ENCODE measurements at places on chromosomes 5 and 9.

- DNase-seq = no peak
Measured at GRCh38 chr9:122128007-122128968, 31.3 kb downstream of the NDUFA8 start.

DNA sequence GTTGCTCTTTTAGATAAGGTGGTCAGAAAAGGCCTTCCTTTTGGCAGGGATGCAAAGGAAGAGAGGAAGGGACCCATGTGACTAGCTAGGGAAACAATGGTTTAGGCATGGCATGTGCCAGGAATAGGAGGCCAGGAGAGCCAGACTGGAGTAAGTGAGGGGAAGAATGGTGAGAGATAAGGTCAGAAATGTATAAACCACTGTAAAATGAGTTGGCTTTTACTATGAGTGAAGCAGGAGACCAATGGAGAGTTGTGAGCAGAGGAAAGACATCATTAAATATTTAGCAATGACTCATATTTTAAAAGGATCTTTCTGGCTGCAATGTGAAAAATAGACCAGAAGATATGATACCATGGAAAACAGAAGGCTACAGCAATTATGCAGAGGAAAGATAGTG, 50.9 kb downstream of the AP3B1 start:
- no peak for DNase-seq

- DNase-seq = no peak
Measured at GRCh38 chr5:84086511-84086910, 298.2 kb downstream of the EDIL3 start.

DNA sequence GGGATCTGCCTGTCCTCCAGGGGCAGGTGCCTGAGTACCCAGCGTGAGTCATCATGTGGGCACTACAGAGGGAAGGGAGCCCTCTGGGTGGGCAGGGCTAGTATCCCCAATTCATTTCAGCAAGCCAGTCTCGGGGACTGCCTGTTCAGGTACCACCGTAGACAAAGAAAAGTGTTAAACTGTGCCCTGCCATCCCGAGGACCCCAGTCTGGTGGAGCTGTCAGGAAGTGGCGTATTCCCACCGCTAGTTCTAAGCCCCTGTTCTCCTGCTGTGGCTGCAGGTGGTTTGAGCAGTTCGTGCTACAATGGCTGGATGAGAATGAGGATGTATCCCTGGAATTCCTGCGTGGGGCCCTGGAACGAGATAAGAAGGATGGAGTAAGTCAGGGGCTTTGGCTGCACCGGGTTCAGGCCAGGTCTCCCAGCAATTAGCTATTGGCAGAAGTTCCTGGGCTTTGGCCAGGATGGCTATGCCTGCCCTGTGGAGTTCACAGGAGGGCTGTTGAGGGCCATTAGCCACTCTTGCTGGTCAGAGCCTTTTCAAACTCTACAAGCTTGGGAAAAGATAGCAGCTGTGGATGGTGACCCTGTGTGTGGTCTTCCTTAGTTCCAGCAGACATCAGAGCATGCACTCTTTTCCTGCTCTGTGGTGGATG, 93.2 kb upstream of the RUSC2 start:
- no peak for DNase-seq

DNA sequence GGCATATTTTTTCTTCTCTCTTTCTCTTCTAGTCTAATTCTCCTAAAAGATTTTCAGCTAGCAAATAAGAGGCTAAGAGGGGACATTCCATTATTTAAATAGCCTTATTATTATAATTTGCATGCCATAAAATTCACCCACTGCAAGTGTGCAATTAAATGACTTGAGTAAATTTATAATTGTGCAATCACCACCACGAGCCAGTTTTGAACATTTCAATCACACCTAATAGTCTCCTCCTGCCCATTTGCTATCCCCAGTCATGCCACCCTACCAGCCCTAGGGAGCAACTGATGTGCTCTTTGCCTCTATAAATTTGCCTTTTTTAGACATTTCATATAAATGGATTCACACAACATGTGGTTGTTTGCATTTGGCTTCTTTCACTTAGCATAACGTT, 12.0 kb upstream of the SLC36A2 start:
- no peak for DNase-seq

DNA sequence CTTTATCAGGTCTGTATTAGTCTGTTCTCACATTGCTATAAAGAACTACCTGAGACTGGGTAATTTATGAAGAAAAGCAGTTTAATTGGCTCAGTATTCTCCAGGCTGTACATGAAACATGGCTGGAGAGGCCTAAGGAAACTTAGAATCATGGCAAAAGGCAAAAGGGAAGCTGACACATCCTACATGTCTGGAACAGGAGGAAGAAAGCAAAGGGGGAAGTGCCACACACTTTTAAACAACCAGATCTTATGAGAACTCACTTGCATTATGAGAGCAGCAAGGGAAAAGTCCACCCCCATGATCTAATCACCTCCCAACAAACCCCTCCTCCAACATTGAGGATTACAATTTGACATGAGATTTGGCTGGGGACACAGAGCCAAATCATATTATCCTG, 132.1 kb downstream of the PCSK1 start:
- no peak for DNase-seq

GRCh38 chr9:4838189-4838546, 45.4 kb downstream of the RCL1 start:
- no peak for DNase-seq

DNA sequence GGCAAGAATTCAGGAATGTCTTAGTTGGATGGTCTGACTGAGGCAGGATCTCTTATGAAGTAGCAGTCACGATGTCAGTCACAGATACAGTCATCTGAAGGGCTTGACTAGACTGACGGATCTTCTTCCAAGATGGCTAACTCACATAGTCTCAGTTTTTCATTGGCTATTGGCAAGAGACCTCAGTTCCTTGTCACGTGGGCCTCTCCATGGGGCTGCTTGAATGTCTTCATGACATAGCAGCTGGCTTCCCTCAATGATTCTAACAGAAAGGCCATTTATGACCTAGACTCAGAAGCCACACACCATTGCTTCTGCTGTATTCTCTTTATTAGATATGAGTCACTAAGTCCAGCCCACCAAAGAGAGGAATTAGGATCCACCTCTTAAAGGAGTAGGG, 4.7 kb downstream of the APC start:
- DNase-seq = no peak

GRCh38 chr9:127981559-127982121, 851 bp upstream of the EEIG1 start:
- DNase-seq = no peak

DNA sequence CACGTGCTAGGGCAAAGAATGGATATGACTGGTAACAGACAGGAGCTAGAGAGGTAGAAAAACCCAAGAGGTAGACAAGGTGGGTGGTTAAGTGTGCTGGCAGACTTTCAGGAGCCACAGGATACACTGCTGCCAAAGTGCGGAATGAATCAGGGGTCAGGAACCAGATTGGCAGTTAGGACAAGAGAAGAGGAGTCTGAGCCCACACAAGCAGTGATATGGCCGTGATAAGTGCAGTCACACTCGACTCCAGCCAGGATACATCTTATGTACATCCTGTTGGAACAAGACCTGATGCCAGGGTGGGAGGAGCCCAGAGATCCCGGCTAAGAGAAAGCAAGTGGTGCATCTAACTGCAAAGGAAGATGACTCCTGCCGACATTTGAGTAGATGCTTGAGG, 10.0 kb downstream of the SLIT3 start:
- no peak for DNase-seq

GRCh38 chr5:113062869-113063508, 86.4 kb downstream of the DCP2 start:
- no peak for DNase-seq

- DNase-seq = no peak
Measured at GRCh38 chr9:108921200-108921599, 12.7 kb downstream of the ELP1 start.

DNA sequence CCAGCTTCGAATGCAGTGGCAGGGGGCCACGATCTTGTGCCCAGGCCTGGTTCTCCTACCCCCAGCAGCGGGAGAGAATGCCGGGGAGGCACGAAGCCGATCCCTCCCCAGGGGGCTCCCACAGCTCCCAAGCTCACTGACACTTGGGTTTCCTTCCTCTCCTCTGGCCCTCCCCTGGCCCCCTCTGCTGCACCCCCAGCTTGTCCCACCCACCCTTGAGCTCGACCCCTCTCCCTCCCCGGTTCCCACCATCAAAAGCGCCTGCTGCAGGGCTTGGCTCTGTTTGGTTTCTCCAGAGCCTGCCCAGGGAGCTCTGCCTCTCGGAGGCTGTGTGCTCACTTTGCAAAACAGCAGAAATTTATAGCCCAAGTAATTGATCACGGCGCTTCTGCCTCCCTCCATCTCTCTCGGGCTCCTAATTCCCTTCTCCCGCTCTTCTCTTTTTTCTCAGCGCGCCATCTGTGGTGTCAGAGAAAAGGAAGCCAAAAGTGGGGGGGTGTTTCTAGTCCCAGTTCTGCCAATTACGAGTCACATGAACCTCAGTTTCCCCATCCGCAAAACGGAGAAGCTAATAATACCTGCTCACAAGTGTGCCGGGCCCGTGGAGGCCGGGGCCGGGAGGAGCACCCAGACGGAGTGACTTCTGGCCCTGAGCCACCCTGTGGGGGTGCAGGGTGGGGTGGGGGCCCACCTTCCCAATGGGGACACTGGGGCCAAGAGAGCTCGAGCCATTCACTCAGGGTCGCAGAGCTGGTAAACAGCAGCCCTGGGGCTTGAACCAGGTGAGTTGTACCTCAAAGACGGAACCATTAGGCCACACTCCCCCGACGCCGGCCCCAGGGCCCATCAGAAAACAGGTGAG, 141.2 kb upstream of the IER5L start:
- DNase-seq = no peak

GRCh38 chr5:150206098-150206778, 16.4 kb downstream of the SLC6A7 start:
- no peak for DNase-seq

- DNase-seq = no peak
Measured at GRCh38 chr5:69136293-69136692, 30.7 kb upstream of the CCNB1 start.

- DNase-seq = no peak
Measured at GRCh38 chr5:39446231-39446630, 21.5 kb upstream of the DAB2 start.

- DNase-seq = no peak
Measured at GRCh38 chr5:170896779-170897178, 35.0 kb downstream of the RANBP17 start.

DNA sequence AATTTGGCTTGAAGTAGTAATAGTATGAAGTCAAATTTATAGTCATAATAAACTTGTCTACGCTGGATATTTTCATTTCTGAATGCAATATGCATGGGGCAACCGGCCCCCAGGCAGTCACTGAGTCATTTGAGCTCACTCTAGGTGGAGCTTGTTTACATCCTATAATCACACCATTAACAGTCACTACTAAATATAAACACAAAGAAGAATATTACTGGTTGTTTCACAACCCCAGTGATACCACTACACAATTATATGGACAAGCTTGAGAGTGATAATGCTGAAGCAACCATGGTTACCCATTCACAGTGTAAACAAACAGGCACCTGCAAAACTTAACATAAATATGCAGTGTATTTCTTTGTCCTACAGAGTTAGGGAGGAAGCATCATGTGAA, 68.7 kb downstream of the MARCHF3 start:
- no peak for DNase-seq

GRCh38 chr5:7445068-7445467, 49.1 kb downstream of the ADCY2 start:
- no peak for DNase-seq

GRCh38 chr9:19342947-19343346, 37.1 kb downstream of the RPS6 start:
- DNase-seq = no peak

DNA sequence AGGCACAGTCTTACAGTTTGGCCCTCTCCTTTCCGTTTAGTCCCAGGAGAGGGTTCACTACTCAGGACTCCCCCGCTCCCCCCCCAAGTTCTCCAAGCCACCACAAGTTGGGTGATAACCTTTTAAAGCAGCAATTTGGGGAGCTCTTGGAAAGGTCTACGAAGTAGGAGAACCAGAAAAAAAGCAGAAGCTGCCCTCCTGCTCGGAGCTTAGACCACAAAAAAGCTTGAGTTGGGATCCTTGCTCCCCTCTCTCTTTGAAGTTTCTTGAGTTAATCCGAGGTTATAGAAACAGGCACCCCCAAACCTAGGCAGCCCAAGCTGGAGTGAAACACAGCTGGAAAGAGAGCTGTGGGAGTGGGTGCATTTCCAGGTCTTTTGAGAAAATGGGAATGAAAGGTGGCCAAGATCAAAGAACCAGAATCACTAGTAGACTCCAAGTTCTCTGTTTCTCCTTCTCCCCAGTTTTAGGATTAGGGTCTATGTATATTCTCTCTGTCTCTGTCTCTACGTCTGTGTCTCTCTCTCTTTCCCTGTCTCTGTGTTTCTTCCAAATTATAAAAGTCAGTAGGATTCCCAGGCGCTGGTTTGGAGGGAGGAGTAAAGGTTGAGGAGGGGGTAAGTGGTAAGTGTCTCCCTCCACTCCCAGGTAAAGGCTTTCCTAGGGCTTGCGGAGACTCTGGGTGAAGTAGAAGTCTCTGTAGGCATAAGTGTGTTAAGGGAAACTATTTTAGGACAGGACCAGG, 2.8 kb downstream of the LHX2 start:
- no peak for DNase-seq

- no peak for DNase-seq
Measured at GRCh38 chr5:92749943-92750342, 831.1 kb downstream of the NR2F1-AS1 start.

DNA sequence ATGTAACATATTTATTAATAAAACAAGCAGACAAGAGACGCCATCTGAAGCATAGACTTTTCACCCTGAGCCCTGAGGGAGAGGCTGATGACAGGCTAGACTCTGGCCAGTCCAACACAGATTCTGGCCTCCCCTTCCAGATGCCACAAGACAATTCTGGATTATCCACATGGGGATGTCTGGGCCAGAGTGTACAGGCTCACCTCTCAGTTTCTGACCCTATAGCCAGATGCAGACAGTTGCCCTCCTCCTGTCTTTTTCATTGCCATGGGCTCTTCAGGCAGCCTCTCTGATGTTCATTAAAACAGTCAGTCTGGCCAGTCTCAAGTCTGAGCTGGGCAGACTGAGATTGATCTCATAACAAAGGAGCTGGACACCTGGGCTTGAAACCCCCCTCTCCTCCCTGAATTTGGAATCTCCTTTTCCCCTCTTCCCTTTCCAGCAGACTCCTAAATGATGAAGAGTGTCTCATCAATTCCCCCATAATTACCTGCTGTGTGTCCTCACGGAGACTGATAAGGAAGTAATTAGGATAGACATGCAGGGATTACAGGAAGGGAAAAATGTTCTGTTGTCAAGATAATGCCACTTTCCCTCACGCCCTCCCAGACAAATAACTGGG, 89.6 kb downstream of the ASTN2 start:
- no peak for DNase-seq

GRCh38 chr9:15211815-15212495, 95.1 kb downstream of the TTC39B start:
- no peak for DNase-seq

DNA sequence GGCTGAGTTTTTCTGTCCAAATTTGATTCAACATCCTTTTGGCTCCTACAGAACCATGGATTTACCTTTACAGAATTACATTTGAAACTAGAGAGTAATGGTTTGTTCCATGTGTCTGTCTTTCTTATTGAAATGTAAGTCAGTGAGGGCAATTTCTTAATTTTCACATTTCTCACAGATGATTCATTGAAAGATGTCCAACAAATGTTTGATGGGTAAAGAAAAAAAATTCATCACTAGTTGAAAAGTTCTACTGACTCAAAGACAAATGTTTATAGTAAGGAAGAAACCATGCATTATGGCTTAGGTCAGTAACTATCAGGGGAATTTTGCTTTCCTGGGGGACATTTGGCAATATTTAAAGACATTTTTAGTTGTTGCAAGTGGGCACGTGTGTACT, 131.6 kb upstream of the TRPM3 start:
- DNase-seq = no peak
